ENCODE measurements at places on chromosomes 12 and 14.

GRCh38 chr14:57576498-57576897, 82.8 kb upstream of the CCDC198 start:
- no peak for DNase-seq

GRCh38 chr14:99575043-99576023, 28.7 kb downstream of the CCDC85C start:
- no peak for DNase-seq

- peak; percentile 54 for DNase-seq
These were observed 122.9 kb downstream of the TSPAN9 start for GRCh38 chr12:3200032-3200617.

- DNase-seq, result no peak
These were observed 9.6 kb downstream of the SIX1 start for GRCh38 chr14:60639674-60640073.

- DNase-seq, result no peak
These were observed 348.5 kb upstream of the RGS6 start for GRCh38 chr14:71583705-71584104.

DNA sequence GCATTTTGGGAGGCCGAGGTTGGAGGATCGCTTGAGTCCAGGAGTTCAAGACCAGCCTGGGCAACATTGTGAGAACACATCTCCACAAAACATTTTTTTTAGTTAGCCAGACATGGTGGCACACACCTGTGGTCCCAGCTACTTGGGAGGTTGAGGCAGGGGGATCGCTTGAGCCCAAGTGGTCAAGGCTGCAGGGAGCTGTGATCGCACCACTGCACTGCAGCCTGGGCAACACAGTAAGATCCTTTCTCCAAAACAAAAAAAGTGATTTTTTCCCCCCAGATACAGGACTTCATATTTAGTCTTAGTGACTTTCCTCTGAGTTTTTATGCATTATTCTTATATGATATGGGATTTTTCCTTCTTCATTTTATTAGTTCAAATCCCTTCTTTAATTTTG, 20.2 kb downstream of the OXA1L start:
- DNase-seq, result no peak

GRCh38 chr12:9588749-9589148, 19.0 kb downstream of the KLRB1 start:
- no peak for DNase-seq

DNA sequence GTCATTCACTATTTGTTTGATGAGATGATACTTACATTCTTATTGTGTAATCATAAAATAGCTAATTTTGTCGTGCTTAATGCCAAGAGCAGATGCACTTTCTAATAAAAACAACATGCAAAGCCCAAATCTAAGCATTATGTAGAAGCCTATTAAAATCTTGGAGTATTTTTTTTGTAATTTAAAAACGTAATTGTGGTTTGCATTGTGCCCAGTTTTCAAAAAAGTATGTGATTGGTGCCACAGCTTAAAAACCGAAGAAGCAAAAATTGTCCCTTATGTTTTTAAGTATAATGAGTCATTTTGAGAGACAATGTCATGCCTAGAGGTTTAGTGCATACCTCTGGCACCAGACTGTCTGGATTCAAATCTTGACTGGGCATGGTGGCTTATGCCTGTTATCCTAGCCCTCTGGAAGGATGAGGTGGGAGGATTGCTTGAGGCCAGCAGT, 464.8 kb upstream of the RGS6 start:
- DNase-seq, result peak; percentile 62

GRCh38 chr12:55041345-55042055, 21.7 kb downstream of the NEUROD4 start:
- DNase-seq, result no peak

DNA sequence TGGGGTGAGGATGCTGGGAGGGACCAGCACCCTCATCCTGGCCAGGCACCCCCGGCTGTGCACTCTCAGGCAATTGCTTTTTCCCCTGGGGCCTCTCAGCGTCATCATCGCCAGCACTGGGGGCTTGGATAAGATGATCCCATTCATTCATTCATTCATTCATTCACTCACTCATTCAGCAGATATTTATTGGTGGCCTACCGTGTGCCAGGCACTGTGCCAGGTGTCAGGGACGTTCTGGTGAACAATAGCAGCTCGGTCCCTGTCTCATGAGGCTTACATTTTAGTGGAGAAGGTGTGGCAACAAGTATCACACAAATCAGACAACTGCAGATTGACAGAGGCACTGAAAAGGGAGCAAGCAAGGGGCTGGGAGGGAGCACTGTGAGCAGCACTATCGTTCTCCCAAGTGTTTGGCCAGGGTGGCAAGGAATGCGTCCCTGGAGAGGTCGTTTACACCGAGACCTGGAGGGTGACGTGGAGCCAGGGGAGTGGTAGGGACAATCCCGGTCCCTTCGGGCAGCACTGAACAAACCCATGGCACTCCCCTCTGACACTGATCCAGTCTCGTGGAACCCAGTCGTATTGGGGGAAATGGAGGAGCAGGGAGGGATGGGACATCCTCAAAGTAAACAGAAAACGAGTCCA, 124.1 kb downstream of the PAPOLA start:
- DNase-seq, result no peak

DNA sequence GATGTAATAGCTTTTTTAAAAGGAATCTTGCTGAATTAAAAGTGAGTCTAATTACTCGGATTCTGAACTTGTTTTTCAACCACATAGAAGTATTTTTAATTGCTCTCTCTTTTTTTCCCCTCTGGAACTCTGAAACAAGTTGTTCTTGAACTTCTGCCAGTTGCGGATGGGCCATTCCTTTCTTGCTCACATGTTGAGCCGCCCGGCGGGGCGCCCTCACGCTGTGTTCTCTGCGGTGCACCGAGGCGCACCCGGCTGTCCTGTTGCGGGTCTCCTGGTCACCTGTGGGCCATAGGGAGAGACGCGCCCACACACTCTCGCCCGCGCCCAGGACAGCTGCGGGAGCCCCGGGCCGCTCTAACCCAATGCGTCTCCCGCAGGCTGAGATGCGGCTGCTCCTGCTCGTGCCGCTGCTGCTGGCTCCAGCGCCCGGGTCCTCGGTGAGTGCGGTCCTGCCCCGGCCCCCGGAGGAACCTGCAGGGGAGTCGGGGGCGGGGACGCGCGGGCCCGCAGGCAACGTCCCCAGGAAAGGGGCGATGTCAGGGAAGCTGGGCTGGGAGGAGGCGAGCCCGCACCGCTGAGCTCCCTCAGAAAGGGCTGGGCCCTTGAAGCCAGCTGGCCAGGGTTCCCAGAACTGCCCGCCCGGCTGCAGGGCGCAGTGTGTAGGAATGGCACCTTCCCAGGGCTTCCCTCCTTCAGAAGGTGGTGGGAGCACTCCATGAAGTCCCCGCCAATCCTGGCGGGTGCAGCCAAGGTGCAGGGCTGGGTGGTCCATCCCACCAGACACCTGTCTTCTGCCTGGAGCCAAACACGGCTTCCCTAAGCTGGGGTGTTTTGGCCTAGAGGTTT, 2.3 kb downstream of the PAPLN start:
- DNase-seq, result peak; percentile 37

- no peak for DNase-seq
These were observed 367 bp upstream of the FRS2 start for GRCh38 chr12:69469854-69470188.

DNA sequence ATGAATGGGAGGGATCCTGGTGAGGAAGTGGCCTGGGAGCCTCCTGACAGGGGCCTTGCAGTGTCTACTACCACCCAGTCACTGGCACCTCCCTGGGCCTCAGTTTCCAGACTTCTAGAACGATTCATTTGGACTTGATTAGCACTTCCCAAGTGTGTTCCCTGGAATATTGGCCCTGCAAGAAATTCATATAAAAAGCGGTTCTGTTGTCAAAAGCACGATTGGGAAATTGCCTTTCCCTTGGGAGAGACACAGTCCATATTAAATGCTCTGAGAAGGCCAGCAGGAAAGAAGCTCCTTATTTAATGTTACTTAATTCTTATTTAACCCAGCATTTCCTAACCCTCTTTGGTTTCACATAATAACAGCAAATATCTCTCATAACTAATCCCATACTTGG, 61.9 kb downstream of the DRAM1 start:
- DNase-seq, result no peak
